ENCODE measurements at places on chromosomes 7 and 10. TPM values are rescaled to one million over a fixed set of nuclear protein-coding genes. Genes with fewer than 3 reads are reported as not detected.

Gene EPC1
- total RNA-seq: 19.1 TPM

Gene IKZF5
- total RNA-seq: 2.7 TPM

Gene PVRIG
- total RNA-seq: not detected

Gene SLC18A3
- not detected for total RNA-seq

DNA sequence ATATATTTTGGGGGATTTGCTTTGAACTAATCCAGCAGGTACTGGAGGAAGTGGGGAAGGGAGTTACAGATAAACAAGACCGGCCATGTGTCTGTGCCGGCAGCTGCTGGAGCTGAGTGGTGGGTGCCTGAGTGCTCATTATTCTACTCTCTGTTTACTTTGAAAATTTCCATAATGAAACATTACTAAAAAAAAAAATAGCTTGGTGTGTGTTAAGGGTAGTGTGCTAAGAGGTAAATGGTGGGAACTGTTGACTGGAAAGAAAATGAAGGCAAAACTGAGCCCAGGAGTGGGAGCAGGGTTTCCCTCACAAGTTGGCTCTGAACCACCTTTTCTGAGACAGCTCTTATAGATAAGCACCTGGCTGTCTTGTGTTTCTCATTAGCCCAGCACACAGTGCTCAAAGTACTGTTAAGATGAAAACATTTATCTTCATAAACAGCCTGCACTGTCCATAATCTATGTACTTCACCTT lies 50.6 kb downstream of the PARD3 start:
- H3K4me1 ChIP-seq: peaks cover 31% of the 10 kb centered on the region
- no peak for DNase-seq
- H3K27me3 ChIP-seq: no peaks in the 10 kb centered on the region
- no peak overlapping the region for H3K4me3 ChIP-seq
- no peaks in the 10 kb centered on the region for H3K36me3 ChIP-seq
- no peak overlapping the region for H3K27ac ChIP-seq

Gene MBLAC1
- total RNA-seq: 0.43 TPM

- H3K27me3 ChIP-seq: no peaks in the 10 kb centered on the region
- DNase-seq: peak; percentile 75
- peak overlapping the region; percentile 64 for H3K27ac ChIP-seq
- peaks cover 47% of the 10 kb centered on the region for H3K4me1 ChIP-seq
- H3K4me3 ChIP-seq: no peak overlapping the region
- H3K36me3 ChIP-seq: no peaks in the 10 kb centered on the region
Measured at GRCh38 chr10:43822631-43823580, 174.2 kb upstream of the ZNF32 start.

Gene ZSCAN25
- 9.7 TPM for total RNA-seq

DNA sequence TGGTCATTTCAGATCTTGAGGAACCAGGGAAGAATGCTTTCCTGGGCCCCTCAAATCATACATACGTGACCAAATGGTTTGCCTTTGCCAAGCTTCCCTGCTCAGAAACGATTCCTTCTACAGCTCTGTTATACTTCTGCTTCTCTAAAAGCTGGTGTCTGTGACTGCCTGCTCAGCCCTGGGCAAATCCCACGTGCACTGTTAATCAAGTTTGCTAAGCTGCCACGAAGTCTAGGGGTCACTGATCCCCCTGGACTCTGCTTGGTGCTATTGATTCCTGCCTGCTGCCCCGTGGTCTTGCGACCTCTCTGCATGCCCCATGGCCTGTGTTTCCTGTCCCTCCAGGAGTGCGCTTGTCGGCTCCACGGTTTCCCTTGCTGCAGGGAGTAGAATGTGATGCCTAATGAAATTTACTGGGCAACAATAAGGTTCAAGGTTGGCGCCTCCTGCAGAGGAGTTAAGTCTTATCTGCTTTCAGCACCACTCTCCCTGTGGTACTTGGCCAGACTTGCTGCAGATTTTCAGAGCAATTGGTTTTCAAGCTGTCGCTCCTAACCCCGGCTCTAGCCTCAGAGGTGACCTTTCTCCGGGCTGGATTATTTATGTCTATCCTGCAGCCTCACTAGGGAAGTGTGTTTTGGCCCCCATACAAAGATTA lies 201.6 kb upstream of the FZD8 start:
- DNase-seq: no peak
- H3K36me3 ChIP-seq: no peaks in the 10 kb centered on the region
- H3K4me3 ChIP-seq: no peak overlapping the region
- no peak overlapping the region for H3K27ac ChIP-seq
- no peaks in the 10 kb centered on the region for H3K4me1 ChIP-seq
- no peaks in the 10 kb centered on the region for H3K27me3 ChIP-seq

DNA sequence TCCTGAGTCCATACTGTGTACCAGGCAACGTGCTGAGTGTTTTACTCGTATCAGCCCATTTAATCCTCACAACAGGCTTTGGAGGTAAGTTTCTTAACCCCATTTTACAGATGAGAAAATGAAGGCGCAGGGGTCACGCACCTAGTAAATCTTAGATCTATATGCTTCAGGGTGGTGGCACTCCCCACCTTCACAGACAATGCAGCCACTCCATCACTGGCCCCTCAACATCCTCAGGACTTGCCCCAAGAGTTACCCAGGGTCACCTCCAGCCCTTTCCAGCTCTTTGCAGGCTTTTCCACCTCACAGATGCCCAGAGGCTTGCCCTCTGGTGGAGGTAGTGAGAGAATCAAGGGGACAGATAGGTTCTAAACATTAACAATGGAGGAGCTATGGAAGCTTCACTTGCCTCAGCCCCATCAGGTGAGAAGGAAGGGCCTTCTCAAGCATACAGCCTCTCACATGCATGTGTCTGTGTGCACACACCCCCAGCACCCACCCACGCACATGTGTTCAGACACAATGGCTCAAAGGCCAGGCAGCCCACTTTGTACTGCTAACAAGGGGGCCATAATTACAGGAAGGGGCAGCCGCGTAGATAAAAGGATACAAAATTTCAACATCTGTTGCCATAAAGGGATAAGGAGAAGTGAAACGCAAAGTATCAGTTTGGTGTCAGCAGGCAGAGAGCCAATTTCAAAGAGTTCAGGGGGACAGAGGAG lies 29.1 kb downstream of the DPCD start:
- no peaks in the 10 kb centered on the region for H3K36me3 ChIP-seq
- no peaks in the 10 kb centered on the region for H3K4me1 ChIP-seq
- no peak for DNase-seq
- H3K27me3 ChIP-seq: no peaks in the 10 kb centered on the region
- no peak overlapping the region for H3K4me3 ChIP-seq

- no peaks in the 10 kb centered on the region for H3K27me3 ChIP-seq
- no peak for DNase-seq
- H3K4me3 ChIP-seq: no peak overlapping the region
- no peaks in the 10 kb centered on the region for H3K36me3 ChIP-seq
Measured at GRCh38 chr7:77269360-77270093, 69.9 kb upstream of the FGL2 start.

- H3K27ac ChIP-seq: no peak overlapping the region
- H3K27me3 ChIP-seq: peaks cover 51% of the 10 kb centered on the region
- H3K36me3 ChIP-seq: no peaks in the 10 kb centered on the region
- DNase-seq: no peak
- H3K4me1 ChIP-seq: peaks cover 12% of the 10 kb centered on the region
Measured at GRCh38 chr10:110775020-110775375, 96.7 kb upstream of the PDCD4 start.

DNA sequence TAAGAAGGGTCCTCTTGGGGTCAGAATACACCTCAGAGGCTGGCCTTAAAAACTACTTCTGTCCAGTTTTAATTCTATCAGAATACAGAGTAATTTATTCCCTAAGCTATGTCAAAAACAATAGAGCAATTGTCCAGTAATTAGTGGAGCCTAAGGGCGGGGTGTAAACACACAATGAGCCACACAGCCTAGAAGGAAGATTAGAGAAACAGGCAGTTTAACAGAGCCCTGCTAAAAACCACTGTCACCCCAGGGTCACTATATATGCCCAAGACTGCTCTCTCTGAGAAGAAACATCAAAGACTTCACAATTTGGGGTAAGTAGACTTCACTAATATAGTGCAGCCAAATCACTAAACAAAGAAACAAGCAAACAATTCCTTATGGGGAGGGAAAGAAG lies 27.2 kb upstream of the WNT2 start:
- no peak overlapping the region for H3K4me3 ChIP-seq
- peaks cover 19% of the 10 kb centered on the region for H3K27me3 ChIP-seq
- H3K4me1 ChIP-seq: no peaks in the 10 kb centered on the region
- DNase-seq: no peak
- H3K27ac ChIP-seq: no peak overlapping the region

- peak; percentile 4 for DNase-seq
- H3K4me1 ChIP-seq: no peaks in the 10 kb centered on the region
- H3K4me3 ChIP-seq: no peak overlapping the region
- H3K36me3 ChIP-seq: no peaks in the 10 kb centered on the region
- H3K27ac ChIP-seq: no peak overlapping the region
- no peaks in the 10 kb centered on the region for H3K27me3 ChIP-seq
Measured at GRCh38 chr10:107873007-107873406, 708.5 kb upstream of the SORCS1 start.

- no peak for DNase-seq
- no peaks in the 10 kb centered on the region for H3K36me3 ChIP-seq
- H3K27ac ChIP-seq: no peak overlapping the region
- H3K4me3 ChIP-seq: no peak overlapping the region
- H3K27me3 ChIP-seq: no peaks in the 10 kb centered on the region
Measured at GRCh38 chr10:122478971-122479370, 17.6 kb downstream of the HTRA1 start.

GRCh38 chr7:80499350-80499953 lies 12.4 kb downstream of the GNAT3 start:
- H3K36me3 ChIP-seq: no peaks in the 10 kb centered on the region
- peak overlapping the region; percentile 86 for H3K27ac ChIP-seq
- H3K27me3 ChIP-seq: no peaks in the 10 kb centered on the region
- H3K4me3 ChIP-seq: peak overlapping the region; percentile 18
- peak; percentile 95 for DNase-seq

- peak; percentile 17 for DNase-seq
- peaks cover 8% of the 10 kb centered on the region for H3K27me3 ChIP-seq
- no peaks in the 10 kb centered on the region for H3K4me1 ChIP-seq
Measured at GRCh38 chr7:132464740-132465139, 111.5 kb downstream of the PLXNA4 start.

- DNase-seq: no peak
- H3K27me3 ChIP-seq: no peaks in the 10 kb centered on the region
- H3K4me1 ChIP-seq: peaks cover 35% of the 10 kb centered on the region
- H3K36me3 ChIP-seq: no peaks in the 10 kb centered on the region
- no peak overlapping the region for H3K27ac ChIP-seq
Measured at GRCh38 chr7:138892812-138893211, 88.4 kb downstream of the KIAA1549 start.

DNA sequence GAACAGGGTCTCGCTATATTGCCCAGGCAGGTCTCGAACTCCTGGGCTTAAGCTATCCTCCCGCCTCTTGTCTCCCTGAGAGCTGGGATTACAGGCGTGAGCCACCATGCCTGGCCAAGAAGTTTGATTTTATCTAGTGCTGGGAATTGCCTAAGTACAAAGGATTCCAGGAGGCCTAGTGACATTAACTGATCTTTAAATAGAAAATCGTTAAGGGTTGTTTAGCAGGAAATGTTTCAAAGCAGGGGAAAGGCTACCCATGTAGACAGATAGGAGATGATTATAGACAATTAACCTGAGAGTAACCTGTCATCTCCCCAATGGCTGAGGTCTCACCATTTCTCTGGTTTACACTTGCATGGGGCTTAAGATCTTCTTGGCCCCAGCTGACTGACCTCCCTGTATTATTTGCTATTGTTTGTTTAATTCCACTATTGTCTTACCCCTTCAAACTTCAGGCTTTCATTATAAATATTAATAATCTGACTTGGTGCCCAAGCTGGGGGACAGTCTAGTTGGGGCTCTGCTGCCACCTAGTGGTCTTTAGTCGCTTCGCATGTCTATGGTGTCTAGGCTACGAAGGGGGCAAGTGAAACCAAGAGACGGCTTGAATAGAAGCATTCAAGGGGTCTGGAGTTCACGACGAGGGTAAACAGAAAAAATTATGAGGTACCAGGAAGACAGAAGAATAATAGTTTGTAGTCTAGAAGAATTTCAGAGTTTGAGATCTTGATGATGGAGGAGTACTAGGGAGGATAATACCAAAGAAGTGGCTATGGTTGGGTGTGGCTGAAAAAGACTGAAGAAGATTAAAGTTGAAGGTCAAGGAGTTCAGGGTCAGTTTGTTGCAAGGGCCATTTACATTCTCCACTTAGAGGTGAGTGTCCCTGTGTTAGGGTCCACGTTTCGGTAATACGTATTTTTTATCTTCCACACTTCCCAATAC lies 40.4 kb upstream of the BPGM start:
- H3K4me3 ChIP-seq: peak overlapping the region; percentile 49
- H3K27ac ChIP-seq: no peak overlapping the region
- peak; percentile 74 for DNase-seq

Gene AP5Z1
- 48.7 TPM for total RNA-seq

- no peak overlapping the region for H3K4me3 ChIP-seq
- H3K27me3 ChIP-seq: no peaks in the 10 kb centered on the region
- H3K27ac ChIP-seq: peak overlapping the region; percentile 31
Measured at GRCh38 chr7:6476596-6477317, 29.0 kb upstream of the DAGLB start.

Gene FBXO24
- 0.43 TPM for total RNA-seq

- H3K27ac ChIP-seq: no peak overlapping the region
- H3K36me3 ChIP-seq: no peaks in the 10 kb centered on the region
- no peak overlapping the region for H3K4me3 ChIP-seq
- DNase-seq: no peak
- H3K4me1 ChIP-seq: no peaks in the 10 kb centered on the region
Measured at GRCh38 chr10:29245476-29245875, 43.4 kb upstream of the LYZL1 start.

- H3K27me3 ChIP-seq: no peaks in the 10 kb centered on the region
- H3K27ac ChIP-seq: peak overlapping the region; percentile 96
- H3K4me1 ChIP-seq: peaks cover 79% of the 10 kb centered on the region
- no peak overlapping the region for H3K4me3 ChIP-seq
Measured at GRCh38 chr7:94380264-94380663, 14.4 kb upstream of the COL1A2 start.
